CD4-positive, alpha-beta T cell (primary cell): ENCODE measurements at places on chromosomes 1 and 21.

- DNase-seq: peak; percentile 2
Measured at GRCh38 chr1:226641671-226642231, 93.2 kb downstream of the STUM start.

GRCh38 chr1:28591708-28592320 is at the start of gene RAB42:
RAB42 (plus strand) TSS chr1:28592265; CDS start chr1:28592512, 247 bp downstream.
- DNase-seq: peak; percentile 11

- DNase-seq: no peak
Measured at GRCh38 chr1:8283058-8283884, 34.6 kb upstream of the SLC45A1 start.

DNA sequence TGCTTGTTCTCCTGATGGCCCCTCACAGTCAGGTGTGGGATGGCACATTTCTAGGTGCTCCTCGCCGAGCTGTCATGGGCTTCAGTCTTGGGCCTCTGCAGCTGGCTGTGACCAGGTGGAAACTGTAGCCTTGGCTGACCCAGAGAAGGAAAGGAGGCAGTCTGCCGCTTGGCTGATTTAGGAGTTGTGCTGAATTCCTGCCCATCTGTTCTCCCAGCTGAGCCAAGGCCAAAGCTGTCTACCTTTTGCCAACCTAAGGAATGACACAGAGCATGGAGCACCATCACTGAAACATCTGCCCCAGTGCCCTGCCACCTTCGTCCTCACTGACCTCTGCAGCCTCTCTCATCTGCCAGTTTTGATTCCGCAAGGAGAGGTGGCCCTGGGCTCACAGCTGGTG is 27.9 kb downstream of the UTP25 start:
- no peak for DNase-seq

DNA sequence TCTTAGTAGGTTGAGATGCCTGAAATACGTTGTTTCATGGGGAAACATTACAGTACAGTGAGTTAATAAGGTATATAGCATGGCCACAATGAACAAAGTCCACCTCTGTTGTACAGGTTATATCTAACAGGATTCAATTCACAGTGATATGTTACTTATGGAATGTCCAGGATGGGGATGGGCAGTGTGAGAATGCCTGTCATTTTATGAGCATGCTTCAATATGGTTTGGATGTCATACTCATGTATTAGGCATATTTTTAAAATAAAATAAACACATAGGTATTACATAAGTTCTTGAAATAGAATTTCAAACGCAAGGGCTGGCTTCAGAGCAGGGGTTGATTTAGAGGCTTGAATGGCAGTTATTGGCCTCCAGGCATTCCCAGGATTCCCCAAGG is 6.1 kb upstream of the PHLDA3 start:
- no peak for DNase-seq

- DNase-seq: no peak
Measured at GRCh38 chr1:150578272-150579109, 919 bp downstream of the MCL1 start.

DNA sequence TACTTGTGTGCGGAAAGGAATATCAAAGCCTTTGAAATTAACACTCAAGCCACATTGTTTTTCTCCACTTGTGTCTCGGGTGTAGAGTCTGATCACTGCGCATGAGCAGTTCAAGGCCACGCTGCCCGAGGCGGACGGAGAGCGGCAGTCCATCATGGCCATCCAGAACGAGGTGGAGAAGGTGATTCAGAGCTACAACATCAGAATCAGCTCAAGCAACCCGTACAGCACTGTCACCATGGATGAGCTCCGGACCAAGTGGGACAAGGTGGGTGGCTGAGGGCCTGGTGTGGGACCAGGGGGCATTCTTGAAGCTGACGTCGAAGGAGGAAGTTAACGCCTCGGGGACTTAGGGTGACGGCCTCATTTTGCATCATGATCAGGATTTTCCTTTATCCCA is 43.7 kb upstream of the MTR start:
- no peak for DNase-seq

DNA sequence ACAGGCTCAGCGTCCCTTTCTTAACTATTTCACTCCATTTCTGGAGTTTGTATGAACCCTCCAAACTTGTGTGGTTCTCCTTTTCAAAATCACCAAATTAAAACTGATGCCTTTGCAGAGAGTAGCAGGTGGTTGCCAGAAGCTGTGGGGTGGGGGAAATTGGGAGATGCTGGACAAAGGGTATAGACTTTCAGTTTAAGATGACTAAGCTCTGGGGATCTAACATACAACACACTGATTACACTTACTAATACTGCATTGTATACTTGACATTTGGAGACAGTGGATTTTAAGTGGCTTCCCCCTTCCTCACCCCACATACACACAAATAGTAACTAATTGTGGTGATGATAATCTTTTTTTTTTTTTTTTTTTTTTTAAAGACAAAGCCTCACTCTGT is 11.1 kb upstream of the SCYL3 start:
- no peak for DNase-seq

- DNase-seq: no peak
Measured at GRCh38 chr1:47808612-47809011, 188.6 kb downstream of the TRABD2B start.

DNA sequence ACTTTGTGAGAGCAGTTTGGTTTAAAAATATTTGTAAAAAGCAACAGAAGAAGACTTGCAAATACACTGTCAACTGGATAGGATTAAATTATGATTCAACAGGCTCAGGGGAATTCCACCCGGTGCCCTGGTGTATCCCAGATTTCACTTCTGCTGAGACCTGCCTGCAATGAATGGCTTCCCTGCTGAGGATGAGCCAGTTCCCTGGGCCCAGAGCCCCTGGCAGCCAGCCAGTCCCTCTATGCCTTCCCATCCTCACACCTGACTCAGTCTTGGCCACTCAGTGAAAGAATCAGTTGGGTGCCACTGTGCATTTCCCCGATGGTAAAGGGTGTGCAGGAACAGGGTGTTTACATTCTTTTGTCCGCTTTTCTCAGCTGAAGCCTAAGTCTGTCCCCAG is 64.4 kb downstream of the KCTD3 start:
- DNase-seq: no peak

- no peak for DNase-seq
Measured at GRCh38 chr21:45373991-45374816, 30.8 kb upstream of the COL18A1 start.
